ENCODE measurements at places on chromosomes 5 and 9.

DNA sequence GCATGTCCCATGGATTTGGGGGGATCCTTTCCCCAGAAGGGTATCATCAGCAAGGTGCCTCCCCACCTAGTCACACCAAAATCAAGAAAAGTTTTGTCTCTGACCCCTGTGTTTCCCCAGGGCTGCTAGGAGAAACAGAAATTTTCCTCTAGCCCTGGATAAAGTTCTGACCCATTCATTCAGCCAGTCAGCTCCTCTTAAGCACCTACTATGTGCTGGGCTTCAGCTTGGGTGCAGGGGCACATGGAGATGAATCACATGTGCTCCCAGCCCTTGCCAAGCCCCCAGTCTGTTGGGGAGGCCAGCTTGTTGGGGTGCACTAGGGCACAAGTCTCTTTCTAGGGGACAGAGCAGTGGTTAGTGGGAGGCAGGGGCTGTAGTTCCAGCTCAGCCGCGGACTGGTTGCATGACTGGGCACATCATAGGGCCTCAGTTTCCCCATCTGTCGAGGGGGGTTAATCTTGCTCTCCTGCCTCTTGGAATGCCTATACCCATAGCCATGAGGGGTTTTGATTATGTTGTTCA lies 3.9 kb downstream of the DAB2IP start:
- no peak for DNase-seq
- no peak overlapping the region for H3K27ac ChIP-seq
- H3K4me1 ChIP-seq: peaks cover 21% of the 10 kb centered on the region
- peaks cover 17% of the 10 kb centered on the region for H3K36me3 ChIP-seq
- H3K4me3 ChIP-seq: no peak overlapping the region

GRCh38 chr9:129344641-129345495 lies 166.8 kb upstream of the IER5L start:
- H3K4me1 ChIP-seq: peaks cover 19% of the 10 kb centered on the region
- H3K27ac ChIP-seq: no peak overlapping the region
- H3K27me3 ChIP-seq: no peaks in the 10 kb centered on the region
- no peak overlapping the region for H3K4me3 ChIP-seq
- no peak for DNase-seq

- no peak overlapping the region for H3K27ac ChIP-seq
- H3K4me1 ChIP-seq: peaks cover 30% of the 10 kb centered on the region
- no peaks in the 10 kb centered on the region for H3K27me3 ChIP-seq
- peak; percentile 82 for DNase-seq
These were observed 5.1 kb upstream of the CDX1 start for GRCh38 chr5:150161242-150162141.

- DNase-seq: no peak
- H3K27me3 ChIP-seq: no peaks in the 10 kb centered on the region
- H3K36me3 ChIP-seq: no peaks in the 10 kb centered on the region
- no peaks in the 10 kb centered on the region for H3K4me1 ChIP-seq
- H3K27ac ChIP-seq: no peak overlapping the region
These were observed 93.9 kb downstream of the SLC25A46 start for GRCh38 chr5:110832683-110833082.

DNA sequence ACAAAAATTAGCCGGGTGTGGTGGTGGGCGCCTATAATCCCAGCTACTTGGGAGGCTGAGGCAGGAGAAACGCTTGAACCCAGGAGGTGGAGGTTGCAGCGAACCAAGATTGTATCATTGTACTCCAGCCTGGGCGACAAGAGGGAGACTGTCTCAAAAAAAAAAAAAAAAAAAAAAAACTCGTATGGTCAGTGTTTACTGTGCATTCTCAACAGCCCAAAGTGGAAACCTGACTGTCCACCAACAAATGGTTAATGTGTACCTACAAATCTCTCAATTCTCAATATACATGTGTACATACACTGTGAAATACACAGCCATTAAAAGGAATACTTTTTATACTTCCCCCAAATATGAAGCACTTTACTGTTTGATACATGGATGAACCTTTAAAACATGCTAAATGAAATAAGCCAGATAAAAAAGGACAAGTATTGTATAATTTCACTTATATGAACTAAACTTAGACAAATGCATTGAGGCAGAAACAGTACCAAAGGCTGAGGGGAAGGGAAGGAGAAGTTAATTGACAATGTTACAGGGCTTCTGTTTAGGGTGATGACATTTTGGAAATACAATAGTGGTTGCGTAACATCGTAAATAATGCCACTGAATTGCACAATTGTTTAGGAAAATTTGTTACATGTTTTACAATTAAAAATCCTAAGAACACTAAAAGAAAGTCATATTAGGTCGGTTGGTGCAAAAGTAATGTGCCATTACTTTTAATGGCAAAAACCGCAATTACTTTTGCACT lies 16.5 kb downstream of the DNAJA1 start:
- peaks cover 6% of the 10 kb centered on the region for H3K4me1 ChIP-seq
- no peak overlapping the region for H3K27ac ChIP-seq
- no peak overlapping the region for H3K4me3 ChIP-seq
- DNase-seq: peak; percentile 70
- H3K27me3 ChIP-seq: no peaks in the 10 kb centered on the region
- peaks cover 16% of the 10 kb centered on the region for H3K36me3 ChIP-seq

GRCh38 chr9:104842698-104843097 lies 78.8 kb downstream of the NIPSNAP3B start:
- peaks cover 7% of the 10 kb centered on the region for H3K36me3 ChIP-seq
- H3K4me1 ChIP-seq: no peaks in the 10 kb centered on the region
- H3K27ac ChIP-seq: no peak overlapping the region
- H3K27me3 ChIP-seq: no peaks in the 10 kb centered on the region
- no peak for DNase-seq

DNA sequence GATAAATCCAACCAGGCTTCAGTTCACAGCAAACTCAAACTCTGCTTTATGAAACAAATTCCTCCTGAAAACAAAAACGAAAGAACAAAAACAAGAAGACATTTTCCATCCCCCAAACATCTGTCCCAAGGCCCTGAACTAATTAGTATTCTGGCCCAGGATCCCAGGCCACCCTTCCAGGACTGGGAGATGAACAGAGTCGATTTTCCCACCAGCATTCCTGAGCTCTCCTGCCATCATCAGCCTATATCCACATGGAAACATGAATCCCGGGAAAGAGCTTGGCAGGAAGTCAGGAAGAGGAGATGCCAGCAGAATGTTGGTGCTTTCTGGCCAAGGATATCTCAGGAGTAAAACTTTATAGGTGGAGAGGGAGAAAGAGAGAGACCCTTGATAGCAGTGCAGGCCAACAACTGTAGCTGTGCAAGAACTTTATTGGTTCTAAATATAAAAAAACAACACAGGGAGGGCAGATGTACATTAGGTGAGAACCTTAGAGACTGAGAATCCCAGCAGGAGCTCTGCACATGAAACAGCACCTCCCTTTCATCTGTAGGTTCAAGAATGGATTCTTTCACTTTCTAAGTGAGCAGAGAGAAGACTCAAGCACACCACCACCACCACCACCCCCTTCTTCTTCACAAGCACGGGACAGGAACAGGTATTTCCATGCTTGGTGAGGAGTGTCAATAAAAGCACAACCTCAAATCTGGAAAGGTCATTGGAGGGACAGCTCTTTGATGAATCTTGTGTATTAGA lies 190.7 kb upstream of the TAS2R1 start:
- no peak for DNase-seq
- no peaks in the 10 kb centered on the region for H3K27me3 ChIP-seq
- H3K27ac ChIP-seq: no peak overlapping the region
- H3K4me3 ChIP-seq: no peak overlapping the region
- H3K36me3 ChIP-seq: no peaks in the 10 kb centered on the region

DNA sequence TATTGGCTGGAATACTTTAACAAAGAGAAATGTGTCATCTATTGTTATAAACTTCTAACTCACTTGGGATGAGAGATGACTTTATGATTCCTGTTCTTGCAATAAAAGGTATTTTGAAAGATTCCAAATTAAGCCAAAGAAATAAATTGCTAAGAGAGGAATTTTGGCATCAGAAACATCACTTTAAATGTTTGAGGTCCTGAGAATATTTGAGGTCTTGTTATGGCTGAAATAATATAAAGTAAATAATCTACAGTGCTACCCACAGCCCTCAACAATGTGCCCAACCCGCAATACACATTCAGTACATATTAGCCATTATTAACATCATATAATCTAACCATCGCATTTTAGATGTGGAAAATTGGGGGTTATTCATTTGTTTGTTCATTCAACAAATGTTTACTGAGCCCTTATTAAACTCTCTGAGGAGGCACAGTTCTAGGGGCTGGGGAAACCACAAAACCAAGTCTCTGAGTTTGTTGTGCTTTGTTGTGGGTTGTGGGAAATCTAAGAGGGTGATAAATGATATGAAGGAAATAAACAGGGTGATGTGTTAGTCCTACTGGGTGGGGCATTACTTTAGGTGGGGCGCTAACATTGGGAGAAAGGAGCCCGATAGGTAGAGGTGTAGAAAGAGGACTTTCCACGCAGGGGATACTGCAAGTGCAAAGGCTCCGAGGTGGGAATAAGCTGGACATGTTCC lies 135.2 kb upstream of the CLINT1 start:
- H3K27me3 ChIP-seq: peaks cover 3% of the 10 kb centered on the region
- no peaks in the 10 kb centered on the region for H3K4me1 ChIP-seq
- no peak overlapping the region for H3K27ac ChIP-seq
- DNase-seq: no peak

GRCh38 chr5:143400541-143401226 lies 2.8 kb downstream of the NR3C1 start:
- no peak for DNase-seq
- no peaks in the 10 kb centered on the region for H3K36me3 ChIP-seq
- H3K27ac ChIP-seq: no peak overlapping the region
- H3K27me3 ChIP-seq: no peaks in the 10 kb centered on the region
- H3K4me3 ChIP-seq: peak overlapping the region; percentile 89

DNA sequence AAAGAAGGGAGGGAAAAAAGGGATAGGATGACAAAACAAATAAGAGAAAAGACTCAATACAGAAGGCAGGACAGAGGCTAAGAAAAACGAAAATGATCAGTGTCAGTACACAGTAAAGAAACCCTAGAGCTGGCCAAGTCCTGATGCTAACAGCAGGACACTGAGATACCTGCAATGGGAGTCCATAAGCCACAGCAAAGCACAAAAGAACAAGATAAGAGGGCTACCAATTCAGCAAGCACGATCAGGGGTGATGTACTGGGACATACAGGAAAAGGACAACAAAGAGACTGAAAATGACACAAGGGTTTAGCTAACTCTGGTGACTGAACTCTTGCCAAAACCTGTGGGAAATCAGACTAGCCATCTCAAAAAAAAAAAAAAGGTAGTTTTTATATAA lies 1072.6 kb upstream of the COX7C start:
- H3K27ac ChIP-seq: no peak overlapping the region
- no peaks in the 10 kb centered on the region for H3K27me3 ChIP-seq
- H3K36me3 ChIP-seq: no peaks in the 10 kb centered on the region
- H3K4me1 ChIP-seq: no peaks in the 10 kb centered on the region

GRCh38 chr9:32011049-32011448 lies 373.4 kb upstream of the ACO1 start:
- DNase-seq: no peak
- no peaks in the 10 kb centered on the region for H3K4me1 ChIP-seq
- no peaks in the 10 kb centered on the region for H3K27me3 ChIP-seq

DNA sequence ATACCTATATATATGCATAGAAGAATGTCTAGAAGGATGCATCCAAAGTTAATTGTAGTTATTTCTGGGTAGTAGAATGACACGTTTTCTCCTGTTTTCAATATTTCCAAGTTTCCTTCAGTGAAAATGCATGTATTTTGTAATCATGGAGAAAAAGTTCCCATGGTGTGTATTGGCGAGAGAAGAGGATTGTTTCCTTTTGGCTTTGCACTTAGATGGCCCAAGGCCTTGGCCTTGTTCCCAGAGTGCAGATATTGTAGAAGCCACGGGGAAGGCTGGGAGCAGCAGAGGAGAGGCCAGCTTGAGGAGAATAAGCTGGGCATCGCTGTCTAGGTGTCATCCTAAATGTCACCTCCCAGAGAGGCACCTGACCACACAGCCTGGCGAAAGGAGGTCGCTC lies 44.0 kb downstream of the IRF1 start:
- no peak overlapping the region for H3K4me3 ChIP-seq
- peak; percentile 77 for DNase-seq
- peaks cover 12% of the 10 kb centered on the region for H3K36me3 ChIP-seq
- H3K4me1 ChIP-seq: peaks cover 9% of the 10 kb centered on the region
- no peak overlapping the region for H3K27ac ChIP-seq

DNA sequence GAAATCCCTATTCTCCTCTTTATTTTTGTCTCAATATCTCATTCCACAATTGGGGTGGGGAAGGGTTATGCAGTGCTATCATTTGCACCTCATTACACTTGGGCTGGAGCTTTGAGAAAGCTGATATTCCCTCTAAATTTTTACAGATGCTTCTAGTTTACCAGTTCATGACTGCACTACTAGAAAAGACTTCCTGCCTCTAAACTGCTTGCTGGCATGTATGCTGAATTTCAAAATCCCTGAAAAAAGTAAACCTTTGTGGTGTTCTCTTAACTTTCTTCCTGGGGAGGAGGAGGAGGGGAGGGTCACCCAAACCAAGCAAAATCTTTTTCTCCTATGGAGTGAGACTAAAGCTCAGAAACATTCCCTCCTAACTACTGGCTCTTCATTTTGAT lies 45.1 kb downstream of the BNC2 start:
- H3K27me3 ChIP-seq: no peaks in the 10 kb centered on the region
- H3K36me3 ChIP-seq: peaks cover 24% of the 10 kb centered on the region
- peak; percentile 58 for DNase-seq
- peaks cover 8% of the 10 kb centered on the region for H3K4me1 ChIP-seq

DNA sequence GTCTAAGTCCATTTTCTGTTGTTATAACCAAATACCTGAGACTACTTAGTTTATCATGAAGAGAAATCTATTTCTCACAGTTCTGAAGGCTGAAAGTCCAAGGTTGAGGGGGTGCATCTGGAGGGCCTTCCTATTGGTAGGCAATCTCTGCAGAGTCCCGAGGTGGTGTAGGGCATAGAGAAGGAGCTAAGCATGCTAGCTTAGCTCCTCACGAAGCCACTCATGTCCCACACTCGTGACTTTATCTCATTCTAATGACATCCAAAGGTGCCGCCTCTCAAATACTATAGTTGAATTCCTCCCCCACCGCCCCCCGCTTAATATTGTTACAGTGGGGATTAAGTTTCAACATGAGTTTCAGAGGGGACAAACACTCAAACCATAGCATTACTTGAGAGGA lies 36.0 kb upstream of the ZBED3 start:
- H3K4me1 ChIP-seq: no peaks in the 10 kb centered on the region
- no peak overlapping the region for H3K27ac ChIP-seq
- no peak overlapping the region for H3K4me3 ChIP-seq
- no peak for DNase-seq

GRCh38 chr5:18397371-18397770 lies 763.1 kb downstream of the TAF11L14 start:
- H3K4me1 ChIP-seq: no peaks in the 10 kb centered on the region
- no peak overlapping the region for H3K27ac ChIP-seq
- H3K27me3 ChIP-seq: no peaks in the 10 kb centered on the region
- no peak for DNase-seq
- H3K36me3 ChIP-seq: no peaks in the 10 kb centered on the region
- no peak overlapping the region for H3K4me3 ChIP-seq
